ENCODE measurements at places on chromosomes 1 and 21.

DNA sequence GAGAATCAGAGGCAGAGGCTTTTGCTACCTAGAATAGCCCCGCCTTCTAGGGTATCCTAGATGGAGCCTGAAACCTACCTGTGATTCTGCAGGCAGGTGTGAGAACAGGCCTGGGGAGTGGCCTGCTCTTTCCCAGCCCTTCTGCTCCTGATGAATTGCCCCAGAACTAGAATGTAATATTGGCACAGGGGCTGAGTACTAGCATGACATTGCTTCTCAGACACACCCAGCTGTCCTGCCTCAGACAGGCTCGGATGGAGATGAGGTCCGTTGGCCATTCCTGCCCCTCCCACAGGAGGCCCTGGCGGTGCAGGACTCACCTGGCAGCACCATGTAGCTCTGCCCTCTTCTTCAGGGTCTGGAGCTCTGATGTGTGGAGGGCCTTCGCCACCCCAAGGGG lies 237.6 kb downstream of the GRIK3 start:
- H3K27me3 ChIP-seq: peaks cover 2% of the 10 kb centered on the region
- no peak for DNase-seq
- no peaks in the 10 kb centered on the region for H3K4me1 ChIP-seq
- H3K4me3 ChIP-seq: no peak overlapping the region
- no peak overlapping the region for H3K27ac ChIP-seq

- DNase-seq: no peak
- H3K36me3 ChIP-seq: peaks cover 17% of the 10 kb centered on the region
- no peak overlapping the region for H3K27ac ChIP-seq
- H3K4me3 ChIP-seq: no peak overlapping the region
Measured at GRCh38 chr1:28010969-28011368, 51.2 kb downstream of the XKR8 start.

GRCh38 chr1:41670217-41670957 lies 185.9 kb upstream of the EDN2 start:
- H3K4me1 ChIP-seq: peaks cover 80% of the 10 kb centered on the region
- no peak overlapping the region for H3K4me3 ChIP-seq
- no peaks in the 10 kb centered on the region for H3K36me3 ChIP-seq
- peak overlapping the region; percentile 4 for H3K27ac ChIP-seq

DNA sequence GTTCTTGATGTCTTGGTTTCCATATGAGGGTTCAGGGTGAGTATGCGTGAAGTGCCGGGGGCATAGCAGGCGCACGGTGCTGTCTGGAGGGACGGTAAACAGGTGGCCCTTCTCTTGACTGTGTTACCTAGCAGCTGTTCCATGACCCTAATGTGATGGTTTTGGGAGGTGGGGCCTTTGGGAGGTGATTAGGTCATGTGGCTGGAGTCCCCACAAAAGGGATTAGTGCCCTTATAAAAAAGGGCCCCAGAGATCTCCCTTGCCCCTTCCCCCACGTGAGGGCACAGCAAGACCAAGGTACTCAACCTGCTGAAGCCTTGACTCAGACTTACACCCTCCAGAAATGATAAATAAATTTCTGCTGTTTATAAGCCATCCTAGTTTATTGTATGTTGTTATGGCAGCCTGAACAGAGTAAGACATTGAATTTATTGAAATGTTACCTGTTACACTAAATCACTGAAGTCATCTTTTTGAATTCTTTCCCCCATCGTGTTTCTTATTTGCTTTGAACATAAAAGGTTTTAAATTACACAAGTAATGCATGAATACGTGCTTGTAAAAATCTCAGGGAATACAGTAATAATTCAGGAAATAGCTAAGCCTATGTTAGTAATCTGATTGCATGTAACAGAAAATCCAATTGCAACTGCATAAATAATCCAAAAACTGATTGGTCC lies 15.6 kb downstream of the TRAPPC10 start:
- H3K4me1 ChIP-seq: peaks cover 42% of the 10 kb centered on the region
- no peak for DNase-seq
- H3K27ac ChIP-seq: no peak overlapping the region
- H3K4me3 ChIP-seq: no peak overlapping the region

DNA sequence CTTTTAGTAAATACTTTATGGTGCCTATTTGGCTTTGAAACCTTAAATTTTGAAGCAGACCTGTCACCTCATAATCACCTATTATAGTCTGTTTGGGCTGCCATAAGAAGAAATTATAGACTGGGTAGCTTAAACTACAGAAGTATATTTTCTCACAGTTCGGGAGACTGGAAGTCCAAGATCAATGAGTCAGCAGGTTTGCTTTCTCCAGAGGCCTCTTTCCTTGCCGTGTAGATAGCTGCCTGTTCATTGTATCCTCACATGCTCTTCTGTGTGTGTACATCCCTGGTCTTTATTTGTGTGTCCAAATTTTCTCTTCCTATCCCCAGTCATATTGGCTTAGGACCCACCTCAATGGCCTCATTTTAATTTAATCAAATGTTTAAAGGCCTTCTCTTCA lies 518.2 kb downstream of the ADGRL2 start:
- H3K4me1 ChIP-seq: no peaks in the 10 kb centered on the region
- H3K27me3 ChIP-seq: no peaks in the 10 kb centered on the region
- no peak overlapping the region for H3K4me3 ChIP-seq

DNA sequence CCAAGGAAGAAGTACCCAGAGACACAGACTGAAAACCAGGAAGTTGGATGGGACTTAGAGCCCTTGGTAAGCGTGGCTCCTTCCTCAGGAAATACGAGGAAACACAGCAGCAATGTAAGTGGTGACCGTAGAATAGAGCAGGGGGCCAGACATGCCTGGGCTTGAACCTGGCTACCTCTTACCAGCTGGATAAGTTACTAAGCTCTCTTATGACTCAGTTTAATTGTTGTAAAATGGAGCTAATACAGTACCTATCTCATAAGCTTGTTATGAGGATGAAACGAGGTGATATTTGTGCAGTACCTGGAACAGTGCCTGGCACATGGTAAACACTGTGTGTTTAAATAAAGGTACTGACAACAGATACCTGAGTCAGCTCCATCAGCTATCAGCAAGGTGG lies 19.2 kb downstream of the EBNA1BP2 start:
- H3K4me1 ChIP-seq: peaks cover 5% of the 10 kb centered on the region
- no peak overlapping the region for H3K4me3 ChIP-seq

- no peaks in the 10 kb centered on the region for H3K36me3 ChIP-seq
- H3K27me3 ChIP-seq: no peaks in the 10 kb centered on the region
- H3K27ac ChIP-seq: no peak overlapping the region
- H3K4me1 ChIP-seq: peaks cover 13% of the 10 kb centered on the region
Measured at GRCh38 chr21:35139382-35139715, 90.2 kb upstream of the RUNX1 start.

DNA sequence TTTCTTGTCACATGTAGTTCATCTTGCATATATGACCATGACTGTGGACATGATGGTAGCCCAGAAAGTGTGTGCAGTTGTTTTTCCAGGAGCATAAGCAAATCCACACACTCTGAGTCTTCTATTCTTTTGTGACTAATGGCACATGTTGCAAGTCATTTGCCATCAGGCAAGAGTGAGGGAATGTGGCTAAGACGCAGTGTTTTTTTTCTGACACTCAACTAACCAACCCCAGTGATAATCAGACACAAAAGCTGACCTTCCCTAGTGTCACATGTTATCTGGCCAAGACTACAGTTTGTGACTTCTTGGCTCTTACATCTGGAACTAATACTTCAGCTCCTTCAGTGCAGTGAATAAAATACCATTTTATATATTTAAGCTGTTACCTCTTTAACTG lies 108.8 kb downstream of the ITSN1 start:
- DNase-seq: no peak
- H3K36me3 ChIP-seq: no peaks in the 10 kb centered on the region
- no peak overlapping the region for H3K4me3 ChIP-seq
- H3K27ac ChIP-seq: no peak overlapping the region
- peaks cover 5% of the 10 kb centered on the region for H3K27me3 ChIP-seq

DNA sequence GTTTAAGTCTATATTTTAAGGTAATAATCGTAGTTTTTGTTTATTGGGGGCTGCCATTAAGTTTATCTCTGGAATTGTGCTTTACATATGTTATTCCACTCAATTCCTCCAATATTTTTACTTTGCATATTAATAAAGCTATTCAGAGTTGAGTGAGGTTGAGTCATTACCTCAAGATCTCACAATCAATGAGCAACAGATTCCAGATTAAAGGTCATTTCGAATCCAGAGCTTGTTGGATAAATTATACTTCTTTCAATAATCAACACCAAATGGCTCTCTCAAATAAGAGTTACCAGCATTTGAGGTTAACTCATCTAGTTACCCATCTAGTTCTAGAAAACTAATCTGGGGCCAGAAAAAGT lies 16.7 kb downstream of the RGS4 start:
- no peaks in the 10 kb centered on the region for H3K36me3 ChIP-seq
- no peak for DNase-seq
- H3K27me3 ChIP-seq: peaks cover 2% of the 10 kb centered on the region
- no peak overlapping the region for H3K4me3 ChIP-seq

- peak overlapping the region; percentile 21 for H3K27ac ChIP-seq
- peaks cover 41% of the 10 kb centered on the region for H3K4me1 ChIP-seq
- H3K27me3 ChIP-seq: no peaks in the 10 kb centered on the region
- DNase-seq: no peak
- peaks cover 24% of the 10 kb centered on the region for H3K36me3 ChIP-seq
- no peak overlapping the region for H3K4me3 ChIP-seq
Measured at GRCh38 chr1:21775550-21775914, 7.4 kb downstream of the USP48 start.

- peaks cover 14% of the 10 kb centered on the region for H3K4me1 ChIP-seq
- H3K4me3 ChIP-seq: peak overlapping the region; percentile 76
- peaks cover 11% of the 10 kb centered on the region for H3K27me3 ChIP-seq
- DNase-seq: no peak
- no peaks in the 10 kb centered on the region for H3K36me3 ChIP-seq
- H3K27ac ChIP-seq: peak overlapping the region; percentile 16
Measured at GRCh38 chr1:159854116-159854692, 8.3 kb downstream of the VSIG8 start.

- no peak overlapping the region for H3K27ac ChIP-seq
- no peaks in the 10 kb centered on the region for H3K36me3 ChIP-seq
- H3K4me1 ChIP-seq: no peaks in the 10 kb centered on the region
- H3K4me3 ChIP-seq: no peak overlapping the region
- H3K27me3 ChIP-seq: no peaks in the 10 kb centered on the region
Measured at GRCh38 chr1:178921499-178921898, 50.6 kb upstream of the ANGPTL1 start.

GRCh38 chr21:42161956-42162681 lies 56.8 kb upstream of the ABCG1 start:
- H3K27ac ChIP-seq: peak overlapping the region; percentile 90
- H3K4me1 ChIP-seq: peaks cover 36% of the 10 kb centered on the region
- H3K4me3 ChIP-seq: peak overlapping the region; percentile 56

DNA sequence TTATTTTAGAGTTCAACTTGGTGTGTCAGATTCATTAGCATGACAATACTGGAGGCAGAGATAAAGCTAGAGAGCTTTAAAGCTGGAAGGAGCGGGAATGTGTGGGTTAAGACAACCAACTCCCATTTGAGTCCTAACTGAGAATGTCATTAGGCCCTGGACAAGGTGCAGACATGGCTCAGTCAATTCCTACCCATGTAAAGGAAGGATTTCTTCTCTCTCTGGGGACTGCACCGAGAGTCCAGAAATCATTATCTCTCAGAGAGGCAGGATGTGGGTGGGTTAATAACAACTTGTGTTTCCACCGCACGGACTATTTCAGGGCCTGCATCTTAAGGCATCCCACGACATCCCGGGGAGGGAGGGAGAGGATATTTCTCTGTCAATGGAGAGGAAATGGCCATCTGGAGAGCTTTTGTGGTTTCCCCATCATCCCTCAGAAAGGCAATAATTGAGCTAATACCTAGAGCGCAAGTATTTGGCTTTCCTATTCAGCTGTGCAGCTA lies 46.7 kb upstream of the SARS1 start:
- no peaks in the 10 kb centered on the region for H3K36me3 ChIP-seq
- H3K27ac ChIP-seq: no peak overlapping the region
- peaks cover 31% of the 10 kb centered on the region for H3K4me1 ChIP-seq
- H3K4me3 ChIP-seq: no peak overlapping the region
- H3K27me3 ChIP-seq: no peaks in the 10 kb centered on the region

- H3K4me3 ChIP-seq: no peak overlapping the region
- H3K27me3 ChIP-seq: peaks cover 2% of the 10 kb centered on the region
- H3K36me3 ChIP-seq: no peaks in the 10 kb centered on the region
- DNase-seq: no peak
- no peaks in the 10 kb centered on the region for H3K4me1 ChIP-seq
- H3K27ac ChIP-seq: no peak overlapping the region
Measured at GRCh38 chr1:59242370-59242769, 54.5 kb upstream of the FGGY start.

GRCh38 chr1:201329801-201330200 lies 46.5 kb downstream of the PKP1 start:
- no peaks in the 10 kb centered on the region for H3K4me1 ChIP-seq
- H3K27ac ChIP-seq: no peak overlapping the region
- no peaks in the 10 kb centered on the region for H3K36me3 ChIP-seq
- no peak overlapping the region for H3K4me3 ChIP-seq

- no peak overlapping the region for H3K27ac ChIP-seq
- H3K4me1 ChIP-seq: peaks cover 28% of the 10 kb centered on the region
- no peak overlapping the region for H3K4me3 ChIP-seq
- peaks cover 55% of the 10 kb centered on the region for H3K36me3 ChIP-seq
- H3K27me3 ChIP-seq: peaks cover 5% of the 10 kb centered on the region
Measured at GRCh38 chr1:117627546-117628130, 21.8 kb downstream of the TENT5C start.

- H3K27ac ChIP-seq: no peak overlapping the region
- no peak for DNase-seq
- H3K27me3 ChIP-seq: no peaks in the 10 kb centered on the region
- peaks cover 14% of the 10 kb centered on the region for H3K4me1 ChIP-seq
- no peak overlapping the region for H3K4me3 ChIP-seq
Measured at GRCh38 chr1:172146141-172146850, 274.2 kb upstream of the C1orf105 start.

- H3K36me3 ChIP-seq: peaks cover 2% of the 10 kb centered on the region
- H3K4me1 ChIP-seq: peaks cover 28% of the 10 kb centered on the region
- H3K4me3 ChIP-seq: no peak overlapping the region
- no peak overlapping the region for H3K27ac ChIP-seq
Measured at GRCh38 chr21:46618738-46619379, 14.0 kb upstream of the S100B start.

- H3K4me3 ChIP-seq: no peak overlapping the region
- H3K27ac ChIP-seq: no peak overlapping the region
Measured at GRCh38 chr21:39913706-39914305, 46.6 kb downstream of the PCP4 start.

DNA sequence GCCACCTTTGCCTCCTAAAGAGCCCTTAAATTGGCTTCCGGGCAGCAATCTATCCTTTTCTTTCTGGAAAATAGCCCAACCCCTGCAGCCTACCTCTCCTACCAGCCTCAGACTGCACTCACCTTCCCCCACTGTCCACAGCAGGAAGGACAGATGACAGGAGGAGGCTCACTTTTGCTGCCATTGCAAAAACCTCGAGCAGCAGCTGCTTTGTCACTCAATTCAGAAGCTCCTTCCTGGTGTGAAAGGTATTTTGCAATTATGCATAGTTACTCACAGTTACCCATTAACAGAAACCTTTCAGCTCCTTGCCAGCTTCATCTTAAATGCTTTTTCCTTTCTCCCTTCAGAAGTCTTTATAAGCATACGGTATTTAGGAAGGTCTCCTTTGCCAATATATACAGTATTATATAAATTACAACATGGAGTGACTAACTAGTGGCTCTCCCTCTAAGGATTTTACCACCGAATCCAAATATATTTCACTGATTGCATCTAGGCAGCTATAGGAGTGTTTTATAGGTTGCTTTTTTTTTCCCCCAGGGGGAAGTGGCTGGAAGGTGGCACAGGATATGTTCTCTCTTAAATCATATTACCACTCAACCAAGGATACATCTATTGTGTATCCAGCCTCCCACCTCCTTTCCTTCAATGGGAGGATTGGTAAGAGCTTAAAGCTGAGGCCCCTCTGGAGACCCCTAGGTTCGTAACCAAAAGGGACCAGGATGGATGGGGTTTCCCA lies 142.1 kb upstream of the IPO9 start:
- H3K4me1 ChIP-seq: no peaks in the 10 kb centered on the region
- H3K36me3 ChIP-seq: no peaks in the 10 kb centered on the region
- H3K27me3 ChIP-seq: peaks cover 7% of the 10 kb centered on the region
- DNase-seq: no peak

Measured in activated naive CD8-positive, alpha-beta T cell treated with anti-CD3 and anti-CD28 coated beads, Interleukin-2, amount 10 ng/mL, durations not matched to agents 7 days and 5 days (primary cell).